Activated naive CD8-positive, alpha-beta T cell treated with anti-CD3 and anti-CD28 coated beads, Interleukin-2, amount 50 U/mL, for 24 hours (primary cell): ENCODE measurements at places on chromosomes 4 and X.

GRCh38 chr4:5066101-5066500, 14.8 kb downstream of the STK32B start:
- no peak for DNase-seq

DNA sequence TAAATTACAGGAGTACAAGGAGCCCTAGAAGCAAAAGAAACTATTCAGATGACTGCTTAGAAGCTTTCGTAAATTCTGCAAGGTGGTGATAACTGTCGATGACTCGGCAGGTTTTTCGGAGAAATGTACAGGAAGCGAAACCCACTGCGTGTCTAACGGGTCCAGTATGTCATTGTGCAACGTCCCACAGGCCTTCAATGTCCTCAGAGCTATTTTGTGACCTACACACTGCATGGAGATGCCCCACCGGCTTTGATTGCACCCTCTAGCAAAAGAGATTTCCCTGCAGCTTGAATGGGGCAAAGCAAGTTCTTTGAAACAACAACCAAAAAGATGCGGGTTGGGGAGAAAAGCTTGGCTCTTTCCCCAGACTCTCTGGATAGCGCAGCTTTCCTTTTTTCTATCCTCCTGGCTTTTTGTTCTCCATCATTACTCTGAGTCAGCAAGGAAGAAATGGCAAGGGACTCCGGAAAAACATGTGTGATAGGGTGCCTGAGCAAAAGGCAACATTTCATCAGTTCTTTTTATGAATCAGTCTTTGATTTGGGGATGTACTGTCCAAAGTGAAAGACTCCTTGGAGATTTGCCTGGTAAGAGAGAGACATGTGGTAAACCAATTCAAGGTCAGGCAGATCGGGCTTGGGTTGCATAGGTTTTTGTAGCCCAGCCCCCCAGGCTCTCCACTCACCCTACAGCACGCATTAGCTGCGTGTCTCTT, 112.0 kb upstream of the TBL1X start:
- peak; percentile 33 for DNase-seq

- no peak for DNase-seq
Observed at GRCh38 chr4:125573786-125574185, 259.0 kb downstream of the FAT4 start.

GRCh38 chrX:96361844-96362243, 322.8 kb upstream of the DIAPH2 start:
- DNase-seq: no peak

DNA sequence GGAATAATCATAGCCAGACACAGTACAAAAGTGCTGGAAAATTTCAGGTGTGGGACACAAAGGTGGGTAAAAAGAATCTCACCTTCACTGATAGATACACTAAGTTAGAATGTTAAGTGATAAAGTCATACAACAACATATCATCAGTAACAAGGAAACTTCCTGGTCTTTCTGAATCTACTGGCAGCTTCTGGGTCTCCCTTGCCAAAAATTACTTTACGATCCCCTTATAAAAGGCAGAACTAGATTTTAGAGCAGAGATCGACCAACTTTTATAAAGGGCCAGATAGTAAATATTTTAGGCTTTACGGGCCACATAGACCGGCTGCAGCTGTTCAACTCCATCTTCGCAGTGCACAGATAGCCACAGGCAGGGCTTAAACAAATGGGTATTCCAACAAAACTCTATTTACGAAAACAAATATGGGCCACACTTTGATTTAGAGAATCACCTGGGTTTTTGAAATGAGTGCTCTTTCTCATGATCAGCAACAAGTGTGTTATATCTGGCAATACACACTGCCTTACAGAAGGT, 159.9 kb downstream of the AASDH start:
- DNase-seq: no peak

GRCh38 chrX:46559062-46559461, 13.8 kb upstream of the ZNF674 start:
- DNase-seq: no peak

- no peak for DNase-seq
Observed at GRCh38 chr4:166091912-166092510, 219.0 kb downstream of the TLL1 start.

DNA sequence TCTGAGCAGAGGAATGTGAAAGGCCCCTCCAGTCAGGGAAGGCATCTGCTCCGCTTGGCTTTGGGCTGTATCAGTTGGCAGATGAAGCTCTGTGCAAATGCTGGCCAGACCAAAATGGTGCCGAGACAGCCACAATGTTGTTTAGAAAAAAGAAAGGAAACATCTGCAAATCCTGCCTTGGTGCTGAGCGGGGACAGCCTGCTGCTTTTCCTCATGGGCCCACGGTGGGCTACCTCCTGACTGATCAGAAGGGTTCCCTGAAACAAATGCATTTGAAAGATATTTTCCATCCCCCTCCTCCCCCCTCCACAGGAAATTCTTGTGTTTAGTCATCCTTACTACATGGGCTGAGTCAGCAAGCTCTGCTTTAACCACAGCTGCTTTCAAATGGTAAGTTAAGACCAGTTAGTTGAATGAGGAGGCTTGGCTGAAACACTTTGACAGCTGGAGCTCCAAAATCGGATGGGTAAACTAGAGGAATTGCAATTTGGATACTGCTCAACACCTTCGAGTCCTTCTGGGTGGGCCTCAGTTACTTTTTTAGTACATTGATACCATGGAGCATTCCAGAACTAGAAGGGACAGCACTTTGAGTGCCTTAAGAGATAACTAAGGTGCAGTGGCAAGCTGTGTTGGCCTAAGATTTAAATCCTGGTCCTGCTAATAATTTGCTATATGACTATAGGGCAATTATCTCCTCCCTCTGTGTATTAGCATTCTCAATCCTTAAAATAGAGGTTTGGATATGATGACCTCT, 36.0 kb downstream of the PLAC1 start:
- DNase-seq: peak; percentile 12

GRCh38 chr4:187333151-187333550, 609.5 kb upstream of the FAT1 start:
- DNase-seq: no peak

DNA sequence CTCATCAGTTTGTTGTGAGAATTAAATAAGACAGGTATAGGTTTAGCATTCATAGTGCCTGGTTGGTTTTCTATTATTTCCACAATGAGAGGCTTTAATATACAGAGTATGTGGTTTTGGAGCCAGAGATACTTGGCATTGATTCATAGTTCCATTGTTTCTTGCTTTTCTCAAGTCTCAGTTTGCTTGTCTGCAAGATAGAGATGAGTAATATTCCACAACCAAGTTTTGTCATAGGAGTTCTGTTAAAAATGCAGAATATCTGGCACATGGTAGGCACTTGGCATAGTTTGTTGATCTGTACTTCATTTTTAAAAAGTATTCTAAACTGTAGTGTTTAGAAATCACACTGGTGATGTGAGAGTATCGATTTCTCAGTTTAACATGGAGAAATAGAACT, 37.5 kb upstream of the EDA2R start:
- no peak for DNase-seq

GRCh38 chr4:153788413-153789276, at the start of gene SFRP2:
Gene SFRP2 (minus strand): TSS chr4:153789083. CDS start chr4:153788835, 248 bp downstream.
- no peak for DNase-seq

GRCh38 chr4:137641544-137641943, 109.2 kb upstream of the PCDH18 start:
- DNase-seq: no peak

GRCh38 chr4:82491251-82491960, 61.0 kb downstream of the ENOPH1 start:
- no peak for DNase-seq

DNA sequence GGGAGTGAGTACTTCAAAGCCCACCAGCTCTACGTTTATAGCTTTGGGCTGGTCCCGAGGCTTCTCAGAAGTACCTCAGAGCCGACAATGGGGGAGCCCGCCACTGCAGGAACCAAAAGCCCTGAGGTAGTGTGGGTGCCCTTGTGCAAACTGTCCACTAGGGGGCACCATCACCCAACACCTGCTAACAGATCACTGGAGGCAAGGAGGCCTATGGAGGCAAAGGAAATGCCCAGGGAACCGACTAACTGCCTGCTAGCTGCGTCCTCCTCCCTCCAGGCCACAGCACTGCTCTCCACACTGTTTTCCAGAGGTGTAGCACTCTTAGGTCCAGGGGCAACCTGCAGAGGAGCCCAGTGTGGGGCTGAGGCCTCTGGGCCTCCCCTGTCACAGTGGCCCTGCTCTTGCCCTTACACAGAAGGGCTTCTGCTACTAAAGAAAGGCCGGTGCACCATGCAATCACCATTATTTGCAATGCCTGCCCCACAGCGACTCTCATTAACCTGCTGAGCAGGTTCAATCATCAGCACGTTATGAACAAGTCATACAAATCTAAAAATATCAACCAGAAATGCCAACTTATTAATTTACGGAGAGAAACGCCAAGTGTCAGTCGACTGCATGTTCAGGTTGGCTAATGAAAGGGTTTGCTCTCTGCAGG, 159.1 kb downstream of the NSUN7 start:
- DNase-seq: peak; percentile 72

- no peak for DNase-seq
Observed at GRCh38 chrX:133677123-133678063, 262.1 kb upstream of the GPC4 start.

DNA sequence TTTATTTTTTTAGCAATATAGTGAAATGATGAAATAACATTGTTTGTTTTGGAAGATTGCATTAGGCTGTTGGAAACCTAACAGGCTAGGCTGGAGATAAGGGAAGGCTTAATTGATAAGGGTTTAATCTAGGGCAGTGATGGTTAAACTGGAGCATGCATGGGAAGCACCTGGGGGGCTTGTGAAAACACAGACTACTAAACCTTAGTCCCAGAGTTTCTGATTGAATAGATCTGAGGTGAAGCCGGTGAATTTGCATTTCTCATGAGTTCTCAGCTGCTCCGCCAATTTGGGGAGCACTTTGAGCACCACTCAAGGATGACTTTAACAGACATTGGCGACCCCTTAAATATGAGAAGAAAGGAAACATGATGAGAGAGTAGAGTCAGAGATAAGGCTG, 11.5 kb downstream of the STK26 start:
- no peak for DNase-seq

DNA sequence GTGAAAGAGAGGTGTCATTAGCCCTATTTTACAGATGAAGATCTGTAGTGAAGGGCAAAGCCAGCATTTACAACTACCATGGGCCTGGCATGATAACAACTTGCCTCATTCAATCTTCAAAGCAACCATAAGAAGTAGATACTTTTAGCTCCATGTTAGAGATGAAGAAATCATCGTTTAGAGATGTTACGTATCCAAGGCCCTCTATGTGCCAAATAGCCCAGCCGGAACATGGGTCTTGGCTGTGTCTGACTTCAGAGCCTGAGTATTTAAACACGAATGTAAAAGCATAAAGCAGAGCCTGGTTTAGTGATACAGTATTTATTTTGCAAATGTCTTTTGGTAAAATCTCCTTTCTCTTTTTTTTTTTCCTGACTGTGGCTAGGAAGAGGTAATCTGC, 197.1 kb downstream of the RASL11B start:
- DNase-seq: no peak
